ENCODE measurements at places on chromosomes 13 and 19.
A peak's percentile ranks its signal among the peaks of the same experiment; 100 is the strongest.

DNA sequence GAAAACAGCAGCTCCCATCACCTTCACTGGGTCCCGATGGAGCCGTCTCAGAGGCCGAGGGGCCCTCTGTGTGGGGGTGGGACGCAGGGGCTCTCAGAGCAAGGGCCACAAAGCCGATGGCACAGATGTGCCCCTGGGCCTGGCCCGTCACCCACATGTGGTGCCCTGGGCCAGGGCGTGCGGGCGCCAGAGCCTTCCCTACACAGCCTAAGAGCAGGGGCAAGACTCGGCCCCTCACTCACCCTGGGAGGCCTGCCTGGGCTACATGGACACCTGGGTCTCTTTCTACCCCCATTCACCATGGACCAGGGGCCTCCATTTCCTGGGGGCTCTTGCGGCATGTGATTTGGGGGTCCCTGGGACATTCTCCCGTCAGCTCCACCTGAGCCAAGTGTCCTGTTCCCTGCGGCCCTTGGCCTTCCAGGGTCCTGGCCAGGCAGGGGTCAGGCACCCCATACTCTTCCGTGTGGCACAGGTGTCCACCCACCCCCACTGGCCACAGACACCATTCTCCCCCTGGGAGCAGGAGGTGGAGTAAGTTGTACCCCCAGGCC, 10.0 kb downstream of the COMP start:
- DNase-seq = no peak

DNA sequence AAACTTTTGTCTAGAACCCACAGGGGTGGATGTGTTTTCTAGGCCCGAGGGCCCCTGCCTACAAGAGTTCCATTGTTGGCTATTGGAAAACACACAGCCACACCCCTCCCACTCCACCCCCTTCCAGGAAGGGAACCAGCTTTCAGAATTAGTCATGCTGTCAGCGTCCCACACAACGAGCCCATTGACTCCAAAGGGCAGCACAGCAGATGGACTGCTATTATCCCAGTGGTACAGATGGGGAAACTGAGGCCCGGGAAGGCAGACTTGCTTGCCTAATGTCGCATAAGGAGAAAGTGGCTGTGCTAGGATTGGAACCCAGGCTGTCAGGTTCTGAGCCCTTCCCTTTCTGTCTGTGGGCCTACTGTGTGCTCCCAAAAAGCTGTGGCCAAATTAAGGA, 8.1 kb upstream of the FXYD3 start:
- no peak for DNase-seq

DNA sequence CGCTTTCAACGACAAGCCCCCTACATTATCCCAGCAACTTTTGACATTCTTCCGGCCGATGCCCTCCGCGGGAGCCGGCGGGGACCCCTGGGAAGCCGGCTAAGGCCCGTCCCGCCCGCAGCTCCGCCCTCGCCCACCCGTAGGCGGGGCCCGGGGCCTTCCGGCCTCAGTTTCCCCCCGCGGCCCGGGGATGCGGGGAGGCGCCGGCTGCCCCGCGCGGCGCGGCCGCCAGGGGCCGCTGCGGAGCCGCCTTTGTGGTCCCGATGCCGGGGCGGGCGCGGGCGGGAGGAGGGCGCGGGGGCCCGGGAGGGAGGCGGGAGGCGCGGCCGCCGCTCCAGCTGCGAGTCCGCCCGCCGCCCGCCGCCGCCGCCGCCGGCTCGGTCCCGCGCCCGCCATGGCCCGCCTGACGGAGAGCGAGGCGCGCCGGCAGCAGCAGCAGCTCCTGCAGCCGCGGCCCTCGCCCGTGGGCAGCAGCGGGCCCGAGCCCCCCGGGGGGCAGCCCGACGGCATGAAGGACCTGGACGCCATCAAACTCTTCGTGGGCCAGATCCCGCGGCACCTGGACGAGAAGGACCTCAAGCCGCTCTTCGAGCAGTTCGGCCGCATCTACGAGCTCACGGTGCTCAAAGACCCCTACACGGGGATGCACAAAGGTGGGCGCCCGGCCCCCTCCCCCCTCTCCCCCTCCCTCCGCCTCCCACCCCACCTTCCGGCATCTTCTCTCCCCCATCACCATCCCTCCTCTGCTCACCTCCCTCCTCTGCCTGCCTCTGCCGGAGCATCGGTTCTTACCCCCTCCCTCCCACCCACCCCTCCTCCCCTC, at the start of gene CELF5:
Gene CELF5 (plus strand): TSS at position 316 of the 823 bp plus-strand sequence. CDS start 79 bp downstream, at position 395.
- DNase-seq = peak; percentile 81

DNA sequence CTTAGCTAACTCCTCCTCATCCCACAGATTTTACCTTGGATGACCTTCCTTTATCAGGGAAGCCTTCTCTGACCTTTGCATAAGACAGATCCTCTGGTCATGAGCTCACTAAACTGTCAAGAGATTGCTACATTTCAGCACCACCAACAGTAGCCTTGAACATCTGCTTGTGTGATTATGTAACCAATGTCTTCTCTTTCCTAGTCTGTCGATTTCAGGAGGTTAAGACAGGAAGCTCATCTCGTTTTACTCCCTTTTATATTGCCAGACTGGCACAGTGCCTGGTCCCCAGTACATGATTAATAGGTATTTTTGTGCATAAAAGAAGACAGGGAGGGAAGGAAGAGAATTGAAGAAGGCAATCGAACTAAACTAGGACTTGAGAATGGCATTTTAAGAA, 1697.7 kb downstream of the EFNB2 start:
- DNase-seq = no peak

DNA sequence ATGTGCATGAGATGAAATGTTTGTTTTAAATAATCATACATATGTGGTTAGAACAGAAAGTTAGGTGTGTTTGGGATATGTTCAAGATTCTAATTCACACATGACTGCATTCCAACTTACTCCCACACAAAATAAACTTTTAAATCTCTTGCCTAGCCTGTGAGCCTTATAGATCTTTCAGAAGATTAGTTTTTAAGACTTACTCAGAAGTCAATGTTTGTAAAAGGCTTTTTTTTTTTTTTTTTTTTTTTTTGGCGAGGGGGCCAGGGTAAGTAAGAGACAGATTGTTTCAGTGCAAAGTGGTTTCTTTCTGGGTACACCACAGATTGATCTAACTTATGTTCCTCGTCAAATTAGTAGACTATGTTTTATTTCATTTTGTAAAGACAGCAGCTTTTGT, 39.1 kb downstream of the GPR180 start:
- no peak for DNase-seq

- no peak for DNase-seq
Measured at GRCh38 chr13:103078158-103078557, 11.9 kb upstream of the SLC10A2 start.

GRCh38 chr19:48484931-48485612, 15.9 kb downstream of the CYTH2 start:
- DNase-seq = no peak

- DNase-seq = no peak
Measured at GRCh38 chr19:13999085-13999484, 7.0 kb downstream of the RFX1 start.

DNA sequence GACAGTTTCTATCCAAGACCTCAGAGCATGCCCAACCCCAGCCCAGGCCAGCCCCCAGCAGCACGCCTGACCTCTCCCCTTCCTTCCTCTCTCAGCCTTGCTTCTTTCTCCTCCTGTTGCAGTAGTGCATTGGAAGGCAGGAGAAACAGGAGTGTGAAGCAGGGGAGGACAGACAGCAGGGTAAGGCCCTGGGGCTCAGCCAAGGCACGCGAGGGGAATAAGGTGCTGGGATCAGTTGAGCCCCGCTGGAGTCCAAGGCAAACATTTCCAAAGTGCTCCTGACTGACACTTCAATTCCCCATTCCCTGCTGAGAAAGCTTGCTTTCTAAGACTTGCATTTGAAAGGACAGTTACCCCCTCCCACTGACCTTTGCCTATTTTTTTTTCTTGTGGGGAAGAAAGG, 73.1 kb upstream of the OLFM4 start:
- no peak for DNase-seq

DNA sequence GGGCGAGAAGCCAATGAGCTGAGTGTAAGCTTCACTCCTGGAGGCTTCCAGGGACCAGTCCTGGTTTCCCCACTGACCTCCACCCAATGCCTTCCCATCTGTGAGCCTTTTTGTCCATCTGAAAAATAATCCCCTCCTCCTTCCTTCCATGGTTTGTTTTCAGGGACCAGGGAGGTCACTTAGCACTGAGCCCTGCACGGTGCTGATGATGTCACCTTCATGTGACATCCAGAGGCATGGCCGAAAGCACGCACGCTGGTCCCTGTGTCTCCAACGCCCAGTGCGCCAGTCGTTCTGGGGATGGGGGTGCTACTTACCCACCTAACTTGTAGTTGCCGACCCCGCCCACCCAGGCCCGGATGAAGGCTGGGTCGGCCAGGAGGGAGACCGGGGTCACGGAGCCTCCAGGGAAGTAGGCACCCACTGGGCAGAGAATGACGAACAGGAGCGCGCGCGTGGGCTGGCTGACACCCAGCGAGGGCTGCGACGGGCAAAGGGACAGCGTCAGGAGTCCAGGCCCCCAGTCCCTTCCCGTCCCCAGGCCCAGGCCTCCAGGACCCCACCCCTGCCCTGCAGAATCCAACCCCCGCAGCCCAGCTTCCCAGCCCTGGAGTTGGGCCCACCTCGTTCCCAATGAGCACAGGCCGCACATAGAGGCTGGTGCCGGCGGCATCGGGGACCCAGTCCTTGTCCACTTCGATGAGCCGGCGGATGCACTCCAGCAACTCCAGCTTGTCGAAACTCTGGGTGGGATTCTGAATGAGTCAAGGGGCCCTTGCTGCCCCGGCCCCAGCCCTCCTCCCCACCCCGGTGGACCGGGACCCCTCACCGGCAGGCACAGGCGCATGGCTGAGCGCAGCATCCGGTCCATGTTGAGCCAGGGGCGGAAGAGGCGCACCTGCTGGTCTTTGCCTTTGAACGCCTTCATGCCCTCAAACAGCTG, 11.2 kb downstream of the BCAT2 start:
- DNase-seq = no peak

Data from cardiac muscle cell (in vitro differentiated cells and primary cell).